ENCODE measurements at places on chromosomes 5 and 9.

GRCh38 chr5:154179846-154180710 lies 10.5 kb upstream of the GALNT10 start:
- peaks cover 54% of the 10 kb centered on the region for H3K27me3 ChIP-seq
- peaks cover 7% of the 10 kb centered on the region for H3K4me1 ChIP-seq
- H3K27ac ChIP-seq, result no peak overlapping the region
- H3K4me3 ChIP-seq, result no peak overlapping the region
- no peak for DNase-seq

- H3K27me3 ChIP-seq, result no peaks in the 10 kb centered on the region
- no peak for DNase-seq
- H3K27ac ChIP-seq, result peak overlapping the region; percentile 98
These were observed 1.6 kb downstream of the DCAF12 start for GRCh38 chr9:34124926-34125325.

DNA sequence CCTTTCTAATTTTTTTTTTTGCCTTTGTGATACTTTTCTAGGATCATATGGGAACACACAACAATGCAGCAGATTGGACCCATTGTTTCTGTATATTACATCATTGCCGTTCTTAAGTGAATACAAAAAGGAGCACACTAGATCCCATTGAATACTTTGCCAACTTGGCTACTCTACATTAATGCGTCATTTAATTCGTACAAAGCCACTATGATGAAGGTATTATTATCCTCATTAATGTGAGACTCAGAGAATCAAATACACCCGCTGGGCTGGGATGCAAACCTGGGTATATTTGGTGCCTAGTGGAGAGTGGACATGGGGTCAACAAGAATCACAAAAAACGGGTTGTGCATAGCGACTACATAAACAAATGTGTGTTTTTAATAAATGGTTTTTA lies 31.9 kb downstream of the OR2K2 start:
- DNase-seq, result no peak
- peaks cover 5% of the 10 kb centered on the region for H3K27me3 ChIP-seq
- H3K27ac ChIP-seq, result no peak overlapping the region
- H3K4me1 ChIP-seq, result peaks cover 12% of the 10 kb centered on the region
- H3K4me3 ChIP-seq, result no peak overlapping the region

- no peak overlapping the region for H3K4me3 ChIP-seq
- peak overlapping the region; percentile 73 for H3K27ac ChIP-seq
- DNase-seq, result no peak
- peaks cover 24% of the 10 kb centered on the region for H3K4me1 ChIP-seq
- H3K36me3 ChIP-seq, result peaks cover 24% of the 10 kb centered on the region
These were observed 35.1 kb downstream of the FAM13B start for GRCh38 chr5:137997726-137998213.

DNA sequence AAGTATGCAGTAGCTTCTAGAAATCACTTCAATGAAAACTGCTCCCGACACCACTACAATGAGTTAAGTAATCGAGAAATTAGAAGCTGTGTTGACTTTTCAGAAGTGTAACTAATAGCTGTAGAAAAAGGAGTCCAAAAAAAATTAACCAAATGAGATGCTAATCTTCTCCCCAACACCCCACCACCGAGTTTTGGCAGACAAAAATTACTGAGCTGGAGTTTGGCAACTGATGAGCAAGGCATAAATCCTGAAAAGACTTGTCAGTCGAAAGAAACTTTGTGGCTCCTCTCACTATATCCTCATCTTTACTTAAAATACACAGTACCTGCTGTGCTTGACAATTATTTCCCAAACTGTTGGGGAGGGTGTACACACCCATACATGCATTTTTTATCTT lies 191.9 kb downstream of the EBF1 start:
- peaks cover 5% of the 10 kb centered on the region for H3K4me1 ChIP-seq
- DNase-seq, result no peak
- H3K27ac ChIP-seq, result no peak overlapping the region
- H3K36me3 ChIP-seq, result no peaks in the 10 kb centered on the region
- H3K4me3 ChIP-seq, result no peak overlapping the region

GRCh38 chr9:136901516-136902258 lies 15.4 kb downstream of the TRAF2 start:
- peaks cover 16% of the 10 kb centered on the region for H3K36me3 ChIP-seq
- no peaks in the 10 kb centered on the region for H3K27me3 ChIP-seq
- no peak overlapping the region for H3K27ac ChIP-seq
- no peaks in the 10 kb centered on the region for H3K4me1 ChIP-seq
- H3K4me3 ChIP-seq, result no peak overlapping the region
- DNase-seq, result no peak

DNA sequence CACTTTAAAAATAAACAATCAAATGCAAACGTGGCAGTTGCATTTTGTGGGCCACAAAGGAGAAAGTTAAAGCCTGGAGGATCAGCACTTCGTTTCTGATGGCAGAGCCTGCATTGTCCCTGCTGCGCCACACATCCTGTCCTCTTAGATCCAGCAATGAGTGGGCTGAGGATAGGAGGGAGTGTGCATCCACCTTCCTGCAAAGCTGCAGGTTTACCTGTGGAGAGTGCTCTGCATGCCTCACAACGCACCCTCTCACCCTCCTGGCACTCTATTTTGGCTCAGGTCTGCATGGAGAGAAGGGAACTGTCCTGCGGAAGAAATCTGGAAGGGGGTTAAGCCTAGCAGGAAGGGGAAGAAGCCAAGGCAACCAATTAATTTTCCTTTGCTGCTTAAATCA lies 212.2 kb upstream of the SLC24A2 start:
- H3K4me3 ChIP-seq, result no peak overlapping the region
- H3K4me1 ChIP-seq, result peaks cover 10% of the 10 kb centered on the region
- no peaks in the 10 kb centered on the region for H3K27me3 ChIP-seq
- no peak for DNase-seq
- H3K36me3 ChIP-seq, result no peaks in the 10 kb centered on the region

- no peak for DNase-seq
- H3K27ac ChIP-seq, result no peak overlapping the region
- H3K4me1 ChIP-seq, result no peaks in the 10 kb centered on the region
- no peaks in the 10 kb centered on the region for H3K27me3 ChIP-seq
These were observed 65.2 kb downstream of the PBX3 start for GRCh38 chr9:125812403-125812802.

DNA sequence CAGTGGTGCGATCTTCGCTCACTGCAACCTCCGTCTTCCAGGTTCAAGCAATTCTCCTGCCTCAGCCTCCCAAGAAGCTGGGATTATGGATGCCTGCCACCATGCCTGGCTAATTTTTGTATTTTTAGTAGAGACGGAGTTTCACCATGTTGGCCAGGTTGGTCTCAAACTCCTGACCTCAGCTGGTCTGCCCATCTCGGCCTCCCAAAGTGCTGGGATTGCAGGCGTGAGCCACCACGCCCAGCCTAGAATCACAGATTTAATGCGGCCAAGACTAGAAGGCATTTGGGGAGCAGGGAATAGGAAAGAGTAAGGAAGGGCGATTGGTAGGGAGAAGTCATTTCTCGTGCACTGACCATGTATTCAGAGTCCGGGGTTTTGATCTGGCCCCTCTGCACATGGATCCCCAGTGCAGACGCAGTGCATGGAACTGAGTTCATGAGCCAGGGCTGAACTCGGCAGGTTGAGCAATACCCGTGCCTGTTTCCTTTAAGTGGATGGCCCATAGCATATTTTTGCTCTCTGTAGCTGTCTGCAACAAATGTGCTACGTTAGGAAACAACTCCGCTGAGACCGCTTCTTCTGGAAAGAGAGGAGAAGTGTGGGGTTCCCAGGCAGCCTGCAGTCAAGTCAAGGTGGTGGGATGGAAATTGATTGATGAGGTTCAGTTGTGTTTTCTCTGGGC lies 3.4 kb upstream of the HMCN2 start:
- H3K27ac ChIP-seq, result no peak overlapping the region
- peaks cover 11% of the 10 kb centered on the region for H3K4me1 ChIP-seq
- H3K27me3 ChIP-seq, result peaks cover 61% of the 10 kb centered on the region
- H3K36me3 ChIP-seq, result no peaks in the 10 kb centered on the region
- no peak for DNase-seq

DNA sequence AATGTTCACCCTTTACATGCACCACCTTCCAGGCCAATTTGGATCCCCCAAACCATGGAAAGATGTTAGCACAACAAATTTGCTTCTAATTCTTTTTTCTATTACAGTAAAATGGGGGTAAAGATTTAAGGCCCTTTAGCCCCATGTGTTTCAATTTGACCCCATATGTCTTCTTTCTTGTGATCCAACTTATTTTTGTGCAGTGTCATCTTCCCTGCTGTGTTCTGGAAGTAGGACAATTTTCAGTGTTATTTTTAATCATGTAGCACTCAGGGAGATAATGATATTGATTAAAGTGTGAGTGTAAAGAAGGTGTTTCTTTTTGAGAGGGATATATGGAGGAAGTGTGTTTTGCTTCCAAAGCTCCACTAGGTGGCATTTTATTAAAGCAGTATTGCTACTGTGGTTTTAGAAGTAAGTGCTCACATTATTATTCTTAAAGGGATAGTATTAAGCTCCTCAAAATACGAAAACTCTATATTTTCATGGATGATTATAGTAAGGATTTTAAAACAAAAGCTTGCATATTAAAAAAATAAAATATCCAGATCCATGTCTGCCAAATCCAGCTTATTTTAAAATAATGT lies 118.7 kb upstream of the ATP10B start:
- peaks cover 19% of the 10 kb centered on the region for H3K4me1 ChIP-seq
- H3K4me3 ChIP-seq, result no peak overlapping the region
- H3K36me3 ChIP-seq, result no peaks in the 10 kb centered on the region
- DNase-seq, result no peak

DNA sequence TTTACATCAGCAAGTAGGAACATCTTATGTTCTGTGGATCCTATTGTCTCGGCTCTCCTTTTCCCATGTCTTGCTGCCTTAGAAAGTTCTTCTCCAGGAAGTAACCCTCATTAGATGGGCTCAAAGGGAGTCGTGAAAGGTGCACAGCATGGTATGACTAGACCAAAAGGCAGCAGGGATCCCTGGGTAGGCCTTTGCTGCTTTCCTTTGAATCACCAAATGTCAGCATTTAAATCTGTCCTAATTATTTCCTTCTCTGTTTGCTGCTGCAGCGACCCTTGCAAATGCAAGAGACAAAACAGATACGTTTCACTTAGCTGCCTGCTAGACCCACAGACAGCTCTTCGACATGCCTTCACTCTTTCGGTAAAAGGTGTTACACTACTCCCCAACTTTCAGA lies 218.4 kb downstream of the ACTL7B start:
- H3K4me1 ChIP-seq, result peaks cover 24% of the 10 kb centered on the region
- DNase-seq, result no peak
- H3K36me3 ChIP-seq, result no peaks in the 10 kb centered on the region

DNA sequence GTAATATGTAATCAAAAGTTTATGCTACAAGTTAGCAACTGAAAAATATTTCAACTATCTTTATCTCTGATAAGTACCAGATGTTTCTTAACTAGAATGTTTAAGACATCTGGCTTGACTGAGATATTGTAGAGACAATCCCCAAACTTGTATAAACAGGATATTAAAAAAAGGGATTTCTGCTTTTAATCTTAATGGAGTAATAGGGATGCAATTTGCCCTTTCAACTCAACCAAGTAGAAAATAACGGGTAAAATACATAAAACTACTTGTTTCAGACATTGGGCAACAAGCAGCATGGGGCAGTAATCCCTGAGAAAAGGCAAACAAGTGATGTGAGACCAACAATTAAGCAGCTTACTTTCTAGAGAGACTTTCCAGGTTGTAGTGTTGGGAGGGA lies 9.4 kb upstream of the ADAMTS12 start:
- no peak overlapping the region for H3K4me3 ChIP-seq
- H3K36me3 ChIP-seq, result no peaks in the 10 kb centered on the region
- DNase-seq, result no peak
- peaks cover 13% of the 10 kb centered on the region for H3K27me3 ChIP-seq
- H3K4me1 ChIP-seq, result peaks cover 3% of the 10 kb centered on the region

- peaks cover 25% of the 10 kb centered on the region for H3K27me3 ChIP-seq
- H3K4me1 ChIP-seq, result peaks cover 37% of the 10 kb centered on the region
- no peaks in the 10 kb centered on the region for H3K36me3 ChIP-seq
- H3K27ac ChIP-seq, result peak overlapping the region; percentile 40
These were observed 1.7 kb downstream of the ADRA1B start for GRCh38 chr5:159917994-159918393.

DNA sequence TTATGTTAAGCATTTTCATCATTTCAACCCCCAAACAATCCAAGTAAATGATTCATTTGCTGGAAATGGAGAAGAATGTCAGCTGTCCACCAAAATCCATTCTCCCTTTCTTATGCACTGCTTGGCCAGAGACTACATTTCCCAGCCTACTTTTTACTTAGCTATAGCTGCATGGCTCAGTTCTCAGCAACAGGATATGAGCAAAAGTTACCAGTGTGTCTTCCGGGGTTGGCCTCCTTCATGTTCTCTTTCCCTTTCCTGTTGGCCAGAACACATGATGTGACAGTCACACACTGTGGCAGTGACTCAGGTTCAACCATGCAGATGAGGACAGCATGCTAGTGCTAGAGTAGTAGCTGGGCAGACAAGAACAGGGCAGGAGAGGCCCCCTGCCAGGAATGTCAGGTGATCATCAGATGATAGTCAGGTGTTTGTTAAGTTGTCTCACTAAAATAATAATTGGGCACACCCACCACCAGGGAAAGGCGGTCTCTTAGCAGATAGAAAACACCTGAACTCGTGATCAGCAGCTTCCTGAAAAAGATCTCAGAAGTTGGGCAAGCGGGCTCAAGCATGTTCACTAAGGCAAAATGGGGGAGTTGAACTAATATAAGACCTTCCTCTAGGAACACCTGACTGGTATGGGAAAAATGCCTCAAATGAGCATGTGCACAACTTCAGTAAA lies 12.2 kb downstream of the GPR150 start:
- H3K27ac ChIP-seq, result no peak overlapping the region
- H3K27me3 ChIP-seq, result peaks cover 3% of the 10 kb centered on the region

DNA sequence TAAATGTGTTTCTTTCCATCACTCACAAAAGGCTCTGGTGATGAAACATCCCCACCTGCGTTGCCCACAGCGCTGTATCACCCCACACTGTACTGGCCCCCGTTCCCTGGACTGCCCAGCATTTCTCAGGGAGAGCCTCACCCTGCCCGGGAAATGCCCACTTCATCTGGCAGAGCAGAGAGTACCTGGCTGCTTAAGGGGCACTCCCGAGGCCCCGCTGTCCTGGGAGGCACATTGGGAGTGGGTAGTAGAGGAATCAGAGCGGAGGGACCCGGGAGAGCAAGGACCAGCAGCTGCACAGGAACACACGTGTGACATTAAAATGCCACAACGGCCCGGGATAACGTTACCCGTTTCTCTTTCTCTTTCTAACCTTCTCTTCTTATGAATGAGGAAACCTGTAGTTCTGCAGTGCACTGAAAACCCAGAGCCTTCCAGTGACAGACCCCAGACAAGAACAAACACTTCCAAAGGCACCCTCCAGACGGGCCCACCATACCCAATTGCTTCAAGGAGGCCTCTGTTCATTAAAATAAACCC lies 110.0 kb downstream of the ROR2 start:
- no peaks in the 10 kb centered on the region for H3K27me3 ChIP-seq
- H3K36me3 ChIP-seq, result no peaks in the 10 kb centered on the region
- no peak for DNase-seq
- H3K27ac ChIP-seq, result peak overlapping the region; percentile 65
- H3K4me3 ChIP-seq, result no peak overlapping the region

DNA sequence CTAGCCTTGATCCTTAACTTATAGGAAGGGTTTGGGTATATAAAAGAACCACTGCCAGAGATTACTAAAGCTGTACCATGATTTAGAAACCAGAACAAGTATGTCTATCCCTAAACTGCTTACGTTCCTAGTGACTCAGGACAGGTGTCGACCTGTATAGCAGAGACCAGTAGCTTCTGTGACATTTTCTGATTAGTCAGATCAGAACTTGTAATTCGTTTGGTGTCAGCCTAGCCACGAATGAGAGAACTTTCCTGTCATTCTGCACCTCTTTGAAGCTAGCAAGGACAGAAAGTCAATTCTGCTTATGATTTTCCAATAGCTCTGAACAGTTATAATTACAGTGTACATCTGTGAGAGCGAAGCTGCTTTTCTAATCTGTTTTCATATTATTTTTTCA lies 39.5 kb downstream of the PRKACG start:
- H3K4me3 ChIP-seq, result no peak overlapping the region
- no peaks in the 10 kb centered on the region for H3K36me3 ChIP-seq
- H3K4me1 ChIP-seq, result peaks cover 6% of the 10 kb centered on the region
- no peak for DNase-seq
- no peak overlapping the region for H3K27ac ChIP-seq
- H3K27me3 ChIP-seq, result peaks cover 2% of the 10 kb centered on the region

Data from mesothelial cell of epicardium (in vitro differentiated cells).